ENCODE measurements at places on chromosomes 2 and 18.

GRCh38 chr2:133755480-133756300, 187.4 kb upstream of the NCKAP5 start:
- DNase-seq = no peak

GRCh38 chr2:3512086-3512485, 7.2 kb downstream of the ADI1 start:
- DNase-seq = peak; percentile 14

DNA sequence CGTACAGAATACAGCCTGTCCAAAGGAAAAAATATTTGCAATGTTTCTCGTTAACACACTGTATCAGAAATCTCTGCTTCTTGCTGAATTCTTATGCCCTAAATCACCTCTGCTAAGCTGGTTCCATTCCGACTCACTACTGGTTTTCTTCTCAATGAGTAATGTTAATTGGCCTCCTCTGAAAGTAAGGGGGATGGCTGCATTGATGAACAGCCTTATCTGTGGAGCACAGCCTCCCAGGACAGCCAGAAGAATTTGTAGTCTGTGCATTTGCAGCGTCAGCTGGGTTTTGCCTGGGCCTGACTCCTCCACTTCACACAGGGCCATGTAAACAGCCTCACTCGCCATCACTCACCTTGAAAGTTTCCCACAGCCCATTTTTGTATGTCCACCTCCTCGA, 127.7 kb downstream of the RNF152 start:
- DNase-seq = no peak

- DNase-seq = no peak
These were observed 362.8 kb downstream of the CBLN2 start for GRCh38 chr18:72181241-72181764.

GRCh38 chr18:60197671-60198462, 174.7 kb downstream of the MC4R start:
- no peak for DNase-seq

GRCh38 chr2:207130958-207131521, 34.7 kb downstream of the KLF7 start:
- DNase-seq = no peak
